HAP-1 (cell line): ENCODE measurements at places on chromosomes 3 and 15.

DNA sequence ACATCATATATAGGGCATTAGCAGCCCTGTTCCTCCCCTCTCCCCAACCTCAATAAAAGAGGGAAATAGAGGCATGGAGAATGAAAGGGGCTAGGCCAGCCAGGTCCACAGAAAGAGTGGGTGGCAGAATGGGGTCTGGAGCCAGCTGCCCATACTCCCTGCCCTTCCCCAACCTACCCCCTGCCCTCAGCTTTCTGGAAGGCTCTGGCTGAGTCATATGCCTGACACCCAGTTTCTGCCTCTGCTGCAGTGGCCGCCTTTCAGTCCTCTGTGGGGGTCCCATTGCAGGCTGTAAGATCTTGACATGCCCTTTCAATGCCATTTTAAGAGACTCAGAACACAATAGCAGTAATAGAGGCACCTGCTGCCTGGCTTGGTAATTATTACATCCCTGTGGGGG, 95.7 kb downstream of the LINGO1 start:
- DNase-seq = no peak

DNA sequence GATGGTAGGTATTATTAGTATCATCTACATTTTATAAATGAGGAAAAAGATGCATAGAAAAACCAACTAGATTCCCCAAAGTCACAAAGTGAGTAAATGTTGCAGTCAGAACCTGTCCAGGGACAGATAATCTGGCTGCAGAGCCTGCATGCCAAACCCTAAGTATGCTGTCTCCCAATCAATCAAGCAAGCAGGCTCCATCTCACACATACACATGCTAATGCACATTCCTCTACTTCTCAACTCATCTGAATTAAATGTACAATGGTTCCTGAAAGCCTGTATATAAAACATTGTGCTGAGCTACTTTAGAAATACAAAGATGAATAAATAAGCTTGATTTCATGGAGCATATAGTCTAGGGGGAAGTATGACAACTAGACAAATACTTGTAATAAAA, 101.0 kb downstream of the CBLB start:
- DNase-seq = peak; percentile 64

DNA sequence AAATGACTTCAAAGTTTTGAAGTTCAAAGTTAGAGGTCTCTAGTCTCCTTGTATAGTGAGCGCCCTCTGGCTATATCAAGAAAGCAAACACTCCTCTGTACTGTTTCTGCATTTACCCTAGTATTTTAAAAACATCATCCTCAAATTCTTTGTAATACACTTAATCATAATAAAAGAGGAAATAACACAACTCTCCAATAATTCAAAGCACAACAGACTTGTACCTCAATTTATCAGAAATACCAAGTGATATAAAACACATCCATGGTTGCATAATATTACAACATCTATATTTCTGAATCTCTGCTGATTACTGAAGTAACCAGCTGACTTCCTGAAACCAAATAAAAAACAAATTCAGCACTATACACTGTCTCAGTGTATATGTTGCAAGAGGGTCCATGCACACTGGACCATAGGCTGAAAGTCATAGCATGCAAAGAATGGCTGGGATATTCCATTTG, 12.5 kb downstream of the PLOD2 start:
- DNase-seq = no peak

DNA sequence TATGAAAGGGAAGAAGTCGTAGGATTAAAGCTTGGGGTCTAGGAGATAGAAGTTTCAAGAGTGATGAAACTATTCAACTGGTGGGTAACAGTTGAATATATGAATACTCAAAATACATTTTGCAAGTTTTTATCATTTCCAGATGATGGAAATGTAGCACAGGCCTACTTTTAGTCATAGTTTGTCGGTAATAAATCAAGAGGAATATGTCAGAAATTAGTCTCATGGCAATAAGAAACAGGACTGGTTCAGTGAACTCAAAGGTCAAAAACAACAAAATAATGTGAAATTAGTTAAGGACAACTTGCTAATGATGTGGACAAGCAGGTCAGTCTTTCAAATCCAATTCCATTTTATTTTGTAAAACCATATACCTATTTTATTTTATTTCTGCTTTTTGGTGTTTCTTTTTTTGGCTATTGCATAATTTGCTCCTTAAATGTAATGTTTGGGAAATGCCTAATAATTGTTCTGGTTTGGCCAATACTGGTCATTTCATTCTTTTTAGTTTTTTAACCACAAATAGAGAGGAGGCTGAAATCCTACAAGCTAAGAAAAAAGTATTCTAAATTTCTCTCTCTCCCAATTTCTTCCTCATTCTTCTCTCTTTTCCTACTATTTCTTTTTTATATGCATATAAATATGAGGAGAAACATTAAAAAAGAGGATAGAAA, 195.2 kb upstream of the ARHGEF26 start:
- DNase-seq = no peak

- DNase-seq = no peak
Measured at GRCh38 chr15:48644467-48644826, 1.1 kb downstream of the FBN1 start.

GRCh38 chr15:44458429-44458828, 31.0 kb downstream of the CTDSPL2 start:
- no peak for DNase-seq

- DNase-seq = no peak
Measured at GRCh38 chr3:140145528-140145927, 210.5 kb downstream of the CLSTN2 start.

- DNase-seq = peak; percentile 61
Measured at GRCh38 chr3:12984023-12984823, 89.0 kb downstream of the IQSEC1 start.

GRCh38 chr15:75723847-75724660, 11.4 kb upstream of the CSPG4 start:
- peak; percentile 43 for DNase-seq

DNA sequence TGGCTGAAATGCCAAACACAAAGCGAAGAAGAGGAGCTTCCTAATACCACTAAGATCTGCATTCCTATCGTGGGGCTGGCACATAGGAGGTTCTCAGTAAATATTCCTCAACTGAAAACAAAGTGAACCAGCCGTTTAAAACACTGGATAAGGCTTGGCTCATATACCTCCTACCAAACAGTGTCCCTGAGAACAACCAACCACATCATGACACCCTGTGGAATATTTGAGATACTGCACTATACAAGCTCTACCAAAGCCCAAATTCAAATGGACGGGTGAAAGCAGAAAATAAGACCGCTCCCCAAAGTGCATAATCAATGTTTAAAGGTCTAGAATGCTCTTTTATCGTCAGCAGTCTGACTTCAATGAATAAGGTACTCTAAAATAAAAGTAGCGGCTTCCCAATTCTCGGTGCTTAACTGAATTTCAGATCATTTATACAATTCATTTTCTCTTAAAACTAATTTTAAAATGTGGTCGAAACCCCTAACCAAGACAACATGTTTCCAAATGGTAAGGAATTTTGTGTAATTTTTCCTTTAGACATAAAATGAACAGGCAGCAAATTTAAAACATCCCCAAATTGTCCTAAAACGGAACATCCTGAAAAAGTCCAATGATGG, 425.8 kb downstream of the ERC2 start:
- peak; percentile 90 for DNase-seq

DNA sequence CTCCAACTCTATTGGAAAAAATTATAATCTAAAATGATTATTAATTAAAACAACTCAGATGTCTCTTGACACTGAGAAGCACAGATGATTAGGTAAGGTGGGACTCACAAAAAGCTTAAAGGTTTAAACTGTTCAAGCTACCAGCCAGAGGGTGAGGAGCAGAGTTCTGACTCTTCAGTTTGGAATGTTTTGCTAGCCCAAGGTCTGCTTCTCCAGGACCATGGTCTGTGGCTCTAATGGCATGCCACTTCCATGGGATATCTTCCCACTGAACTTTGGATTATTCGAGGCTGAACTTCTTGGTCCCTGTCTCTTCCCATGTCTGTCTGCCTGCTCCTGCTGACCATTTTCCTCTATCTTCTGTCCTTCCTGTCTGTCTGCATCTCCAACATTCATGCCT, 49.2 kb downstream of the CACNA2D3 start:
- DNase-seq = no peak

GRCh38 chr3:106811376-106811775, 565.9 kb upstream of the CCDC54 start:
- DNase-seq = no peak

GRCh38 chr15:74891469-74891868, 1.6 kb downstream of the MPI start:
- DNase-seq = no peak

DNA sequence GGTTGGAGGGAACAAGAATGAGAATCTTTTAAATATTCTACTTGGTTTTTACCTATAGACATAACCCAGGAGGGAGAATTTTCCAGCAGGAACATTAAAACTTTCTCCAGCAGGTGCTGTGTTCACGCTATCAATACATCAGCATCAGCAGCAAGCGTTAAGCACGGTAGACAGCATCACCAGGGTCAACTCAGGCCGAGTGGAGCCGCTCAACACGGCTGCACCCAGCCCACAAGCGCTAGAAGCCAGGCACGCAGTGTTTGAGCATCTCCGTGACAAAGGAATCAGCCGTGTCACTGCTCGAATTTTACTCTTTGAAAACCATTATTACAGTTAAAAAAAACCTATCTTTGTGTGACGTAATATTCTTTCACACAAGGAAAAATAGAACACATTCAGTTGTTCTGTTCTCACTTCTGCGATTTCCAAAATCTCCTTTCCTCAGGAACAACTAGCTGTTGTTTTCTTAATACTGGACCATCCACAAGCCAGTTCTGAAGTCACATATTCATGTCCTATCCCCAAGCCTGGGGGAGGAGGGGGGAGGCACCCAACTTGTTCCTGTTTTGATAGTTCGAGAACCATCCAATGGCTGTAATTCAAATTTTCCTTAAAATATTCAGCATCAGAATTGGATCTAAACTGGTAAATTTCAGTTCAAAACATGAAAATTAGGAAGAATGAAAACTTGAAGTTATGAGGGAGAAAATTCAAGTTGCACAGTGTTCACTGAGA, 77.9 kb downstream of the ADAMTS17 start:
- no peak for DNase-seq

- no peak for DNase-seq
Measured at GRCh38 chr15:55402707-55403106, 5.5 kb downstream of the CCPG1 start.

DNA sequence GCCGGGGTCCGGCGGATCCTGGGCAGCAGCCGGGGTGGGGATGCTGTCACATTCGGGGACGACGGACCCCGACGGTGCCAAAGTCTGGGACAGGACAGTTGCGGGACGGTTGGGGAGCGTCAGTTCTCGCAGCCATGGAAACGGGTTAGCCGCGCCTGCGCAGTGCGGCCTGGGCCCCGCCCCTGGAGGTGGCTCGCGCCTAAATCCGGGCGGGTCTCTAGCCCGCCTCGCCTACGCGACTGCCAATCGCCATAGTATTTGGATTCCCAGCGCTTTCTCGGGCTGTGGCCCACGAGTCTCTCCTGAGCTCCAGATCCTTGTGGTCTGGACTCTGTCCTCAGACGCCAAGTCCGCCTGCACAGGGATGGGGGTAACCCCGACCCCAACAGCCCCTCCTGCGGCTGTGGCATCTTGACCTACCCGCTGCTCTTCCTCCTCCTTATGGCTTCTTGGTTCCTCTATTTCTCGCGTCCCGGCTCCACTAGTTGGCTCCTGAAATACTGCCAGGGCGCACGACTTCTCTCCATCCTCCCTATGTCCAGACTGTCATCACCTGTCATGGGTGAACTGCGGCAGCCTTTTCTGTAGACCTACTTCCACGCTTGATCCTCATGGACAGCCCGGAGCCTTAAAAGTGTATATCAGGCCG, at the start of gene ZMYND10:
TSS of gene ZMYND10 (minus strand) at position 147 of the 649 bp plus-strand sequence. CDS start 153 bp downstream, outside the sequence.
- DNase-seq = no peak

DNA sequence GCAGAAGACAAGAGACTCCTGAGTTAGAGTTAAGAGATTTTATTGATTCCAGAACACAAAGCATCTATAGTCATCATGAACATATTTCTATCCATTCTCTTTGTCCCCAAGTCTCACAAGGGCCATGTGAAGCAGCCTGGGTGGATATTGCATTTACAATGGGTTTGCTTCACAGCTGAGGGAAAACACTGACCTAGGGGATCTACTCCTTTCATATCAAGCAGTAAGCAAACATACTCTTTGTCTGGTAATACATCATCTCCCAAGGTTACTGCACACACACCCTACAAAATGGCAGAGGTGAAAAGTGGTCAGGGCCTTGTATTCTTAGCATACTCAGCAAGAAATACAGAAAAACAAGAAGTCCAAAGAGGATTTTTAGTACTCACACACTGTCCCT, 267.7 kb upstream of the BCHE start:
- DNase-seq = no peak

GRCh38 chr3:102361101-102361500, 73.7 kb upstream of the ZPLD1 start:
- no peak for DNase-seq

DNA sequence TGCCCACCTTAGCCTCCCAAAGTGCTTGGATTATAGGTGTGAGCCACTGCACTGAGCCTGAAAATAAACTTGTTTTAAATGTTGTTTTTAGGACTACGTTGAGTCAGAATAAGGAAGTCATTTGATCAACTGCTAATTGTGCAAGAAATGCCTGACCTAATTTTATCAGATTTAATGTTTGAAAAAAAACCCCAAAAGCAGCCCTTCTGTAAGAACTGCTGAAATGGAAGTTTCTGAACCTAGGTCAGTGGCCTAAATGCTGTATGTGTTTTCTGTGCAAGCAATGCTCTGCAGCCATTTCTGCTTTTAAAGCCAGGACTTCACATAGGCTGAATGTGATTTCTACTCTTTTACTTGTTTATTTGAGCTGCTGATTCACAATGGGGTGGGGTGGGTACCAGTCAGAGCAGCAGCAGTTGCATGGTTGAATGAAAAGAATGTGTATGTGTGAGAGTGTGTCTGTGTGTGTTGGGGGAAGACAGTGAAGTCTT, 6.6 kb downstream of the GPX1 start:
- no peak for DNase-seq

DNA sequence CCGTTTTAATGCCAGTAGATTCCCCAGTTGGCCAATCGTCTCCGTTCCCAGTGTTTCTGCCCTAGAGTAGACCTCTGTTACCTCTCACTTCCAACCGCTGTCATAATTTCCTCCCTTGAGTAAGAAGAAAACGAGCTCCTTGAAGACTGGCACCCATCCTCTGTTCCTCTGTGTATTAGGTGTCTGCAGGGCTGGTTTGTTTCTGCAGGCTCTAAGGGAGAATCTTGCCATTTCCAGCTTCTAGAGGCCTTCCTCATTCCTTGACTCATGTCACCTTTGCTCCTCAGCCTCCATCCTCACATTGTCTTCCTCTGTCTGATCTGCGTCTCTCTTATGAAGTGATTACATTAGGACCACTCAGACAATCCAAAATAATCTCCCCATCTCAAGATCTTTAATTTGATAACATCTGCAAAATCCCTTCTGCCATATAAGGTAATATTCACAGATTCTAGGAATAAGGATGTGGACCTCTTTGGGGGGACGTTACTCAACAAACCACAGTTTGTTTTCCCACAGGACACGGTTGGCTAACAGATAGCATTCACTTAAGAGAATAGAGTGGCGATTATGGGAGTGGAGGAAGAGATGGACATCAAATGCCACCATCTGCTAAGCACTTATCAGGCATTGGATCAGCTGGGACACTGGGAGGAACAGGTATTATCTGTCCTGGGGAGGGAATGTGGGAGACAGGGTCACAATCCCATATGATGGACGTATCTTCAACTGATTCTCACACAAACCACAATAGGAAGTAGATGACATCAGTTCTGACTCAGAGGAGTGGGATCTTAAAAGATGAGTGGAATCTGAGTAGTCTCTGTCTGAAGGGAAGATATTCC, 17.1 kb downstream of the ARHGAP31 start:
- DNase-seq = no peak
